GM13976 (cell line): ENCODE measurements at places on chromosomes 4 and X.
A peak's percentile ranks its signal among the peaks of the same experiment; 100 is the strongest.

GRCh38 chr4:78622253-78622979 lies 70.8 kb downstream of the ANXA3 start:
- DNase-seq = no peak

DNA sequence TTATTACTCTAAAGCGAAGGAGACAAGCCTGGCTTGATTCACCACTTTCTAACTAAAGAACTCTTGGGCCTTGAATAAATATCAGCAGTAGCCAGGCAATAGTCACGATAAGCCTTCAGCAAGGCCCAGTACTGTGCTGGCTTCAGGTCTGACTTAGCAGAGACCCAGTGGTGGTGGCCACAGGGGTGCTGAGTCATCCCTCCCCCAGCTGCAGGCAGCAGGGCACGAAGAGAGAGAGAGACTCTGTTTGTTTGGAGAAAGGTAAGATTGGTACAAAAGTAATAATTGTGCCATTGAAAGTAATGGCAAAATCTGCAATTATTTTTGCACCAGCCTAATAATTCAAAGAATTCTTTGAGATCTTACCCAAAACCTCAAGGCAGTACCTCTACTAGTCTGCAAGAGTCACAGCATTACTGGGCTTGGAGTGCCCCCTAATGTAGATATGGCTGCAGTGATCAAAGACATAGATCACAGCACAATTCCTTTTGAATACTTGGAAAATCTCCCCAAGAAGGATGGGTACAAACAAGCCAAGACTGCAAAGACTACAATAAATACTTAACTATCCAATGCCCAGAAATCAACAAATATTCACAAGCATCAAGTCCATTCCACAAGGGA lies 159.5 kb upstream of the USP38 start:
- DNase-seq = no peak

GRCh38 chrX:129553619-129554288 lies 13.7 kb downstream of the OCRL start:
- DNase-seq = peak; percentile 34

DNA sequence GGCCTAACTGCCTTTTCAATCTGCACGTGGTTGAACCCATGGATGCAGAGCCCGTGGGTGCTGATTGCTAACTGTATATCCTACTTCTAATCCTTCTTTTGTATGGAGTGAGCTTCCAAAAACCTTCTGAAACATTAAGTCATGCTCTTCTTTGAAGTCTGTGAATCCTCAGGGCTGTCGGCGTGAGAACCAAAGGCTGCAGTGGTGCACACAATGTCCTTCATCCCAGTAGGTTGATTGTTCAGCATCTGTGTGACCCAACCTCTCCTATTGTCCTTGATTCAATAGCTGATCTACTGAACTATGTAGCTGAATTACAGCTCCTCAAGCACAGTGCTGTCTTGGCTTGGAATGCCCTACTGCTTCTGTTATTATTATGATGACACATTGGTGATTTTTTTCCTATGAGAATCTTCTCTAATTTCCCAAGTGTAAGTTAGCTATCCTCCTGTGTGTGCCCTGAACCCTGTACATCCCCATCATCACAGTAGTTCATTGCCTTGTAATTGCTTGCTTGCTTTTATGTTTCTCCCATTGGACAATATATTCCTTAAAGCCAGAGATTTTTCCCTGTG lies 294.6 kb downstream of the TRIML1 start:
- DNase-seq = no peak

- no peak for DNase-seq
Observed at GRCh38 chr4:41939016-41939626, 3.9 kb downstream of the TMEM33 start.

GRCh38 chr4:114924311-114924710 lies 189.1 kb downstream of the NDST4 start:
- DNase-seq = no peak

- no peak for DNase-seq
Observed at GRCh38 chrX:24243188-24243587, 70.7 kb downstream of the SUPT20HL2 start.

GRCh38 chrX:121456315-121456714 lies 408.9 kb downstream of the GLUD2 start:
- DNase-seq = no peak

DNA sequence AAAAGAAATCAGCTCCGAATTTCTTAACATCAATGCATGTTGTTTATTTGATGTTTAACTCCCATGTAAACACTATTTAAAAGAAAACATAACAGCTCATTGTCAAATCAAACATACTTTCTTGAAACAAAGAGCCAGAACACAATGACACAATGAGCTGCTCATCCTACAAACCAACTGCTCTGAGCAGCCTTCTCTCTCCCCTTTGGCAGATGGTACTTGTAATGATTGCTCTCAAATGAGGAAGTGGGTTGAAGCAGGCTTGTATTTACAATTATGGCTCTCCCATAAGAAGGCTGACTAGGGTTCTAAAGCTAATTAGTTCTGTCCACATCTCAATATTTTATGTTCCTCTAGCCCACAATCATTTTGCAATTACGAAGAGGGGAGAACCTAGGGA lies 637.8 kb upstream of the ADGRL3 start:
- DNase-seq = no peak

DNA sequence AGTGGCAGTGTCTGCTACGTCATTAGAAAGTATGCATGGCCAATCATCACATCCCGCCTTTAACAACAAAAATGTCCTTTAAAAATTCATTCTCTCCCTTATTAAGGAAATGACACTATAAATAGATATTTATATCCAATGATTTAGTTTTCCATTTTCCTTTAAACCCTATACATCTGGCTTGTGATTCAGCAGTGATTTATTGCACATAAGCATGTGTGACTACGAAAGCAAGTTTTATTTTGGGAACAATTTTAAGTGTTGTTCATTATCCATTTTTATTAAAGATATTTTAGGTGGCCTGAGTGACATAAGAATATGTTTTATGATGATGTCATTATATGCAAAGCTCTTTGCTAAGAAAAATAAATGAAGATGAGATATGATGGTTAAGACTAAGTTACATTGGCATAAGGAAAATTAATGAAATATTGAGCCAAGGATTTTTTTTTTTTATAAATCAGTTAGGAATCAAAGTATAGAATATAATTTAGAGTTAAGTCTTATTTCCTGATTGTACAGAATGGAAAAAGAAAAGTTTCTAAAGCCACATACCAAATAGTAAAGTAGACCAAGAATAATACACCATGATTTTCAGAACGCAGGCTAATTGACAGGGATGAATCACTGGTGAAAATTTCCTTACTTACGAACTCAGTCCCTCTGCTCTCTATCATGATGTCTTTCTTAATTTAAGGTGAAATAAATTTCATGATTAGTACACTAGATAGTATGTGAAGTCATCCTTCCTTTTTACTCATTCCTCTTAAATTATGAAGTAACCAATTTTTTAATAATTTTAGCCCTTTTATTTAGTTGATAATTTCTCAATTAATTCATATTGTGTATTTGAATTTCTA lies 822.4 kb downstream of the FAT4 start:
- no peak for DNase-seq

- DNase-seq = peak; percentile 59
Observed at GRCh38 chr4:140372751-140373327, 607 bp upstream of the SCOC start.

- DNase-seq = peak; percentile 9
Observed at GRCh38 chr4:180280076-180280475, 1963.1 kb upstream of the TENM3 start.

DNA sequence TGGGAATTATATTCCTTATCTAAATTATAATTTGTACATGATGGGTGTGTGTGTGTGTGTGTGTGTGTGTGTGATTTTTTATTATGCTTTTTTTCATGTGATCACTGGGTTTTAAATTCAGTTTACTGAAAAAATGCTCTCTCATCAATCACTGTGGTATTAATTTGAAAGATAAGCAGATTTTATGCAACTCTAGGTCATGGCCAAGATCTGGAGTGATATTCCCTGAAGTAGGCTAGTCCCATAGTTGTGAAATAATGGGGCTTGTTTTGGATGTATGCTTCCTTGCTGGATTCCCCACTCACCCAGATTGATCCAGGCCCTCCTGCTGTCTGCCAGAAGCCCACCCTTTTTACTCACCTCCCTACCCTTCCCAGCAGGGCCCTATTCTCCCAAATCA lies 22.0 kb upstream of the PGRMC2 start:
- DNase-seq = no peak
